HCEC 1CT (cell line): ENCODE measurements at places on chromosomes 16 and 17.
A peak's percentile ranks its signal among the peaks of the same experiment; 100 is the strongest.

- no peak for DNase-seq
These were observed 5.7 kb downstream of the NUDT16L1 start for GRCh38 chr16:4699046-4699556.

DNA sequence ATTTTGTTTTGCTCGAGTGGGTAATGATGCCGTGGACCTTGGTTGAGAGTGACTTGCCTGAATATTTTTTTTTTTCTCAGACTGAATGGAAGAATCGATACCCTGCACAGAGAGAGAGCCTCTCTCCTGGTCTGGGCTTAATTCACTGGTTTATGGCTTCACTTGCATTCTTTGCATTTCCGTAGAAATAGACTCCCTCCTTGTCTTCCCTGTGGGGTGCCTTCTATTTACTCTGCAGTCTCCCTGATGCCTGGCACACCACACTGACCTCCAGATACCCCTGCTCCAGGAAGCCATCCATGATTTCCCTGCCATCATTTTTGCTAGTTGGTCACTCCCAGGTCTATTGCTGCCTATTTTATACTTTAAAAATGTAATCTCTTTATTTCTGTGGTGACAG, 238.0 kb downstream of the SNX29 start:
- no peak for DNase-seq

DNA sequence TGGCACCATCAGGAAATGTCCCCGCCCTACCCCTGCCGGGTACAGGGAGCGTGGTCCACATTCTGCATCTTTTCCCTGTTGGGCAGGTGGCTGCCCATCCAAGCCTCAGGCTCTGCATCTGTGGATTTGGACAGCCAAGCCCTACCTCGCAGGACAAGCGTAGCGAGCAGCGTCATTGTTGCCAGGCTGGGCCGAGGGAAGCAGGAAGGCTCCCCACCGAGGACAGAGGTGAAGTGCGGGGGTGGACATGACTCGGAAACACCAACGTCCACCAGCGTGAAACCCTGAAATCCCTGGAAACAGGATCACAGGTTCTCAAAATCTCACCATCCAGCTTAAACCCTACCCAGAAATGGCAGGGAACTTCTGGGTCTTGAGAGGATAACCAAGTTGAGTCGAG, 73.6 kb downstream of the SOCS1 start:
- no peak for DNase-seq

GRCh38 chr16:11447272-11447671, 102.0 kb downstream of the RMI2 start:
- no peak for DNase-seq

- no peak for DNase-seq
These were observed 6.6 kb downstream of the ANKFN1 start for GRCh38 chr17:56159826-56160380.

DNA sequence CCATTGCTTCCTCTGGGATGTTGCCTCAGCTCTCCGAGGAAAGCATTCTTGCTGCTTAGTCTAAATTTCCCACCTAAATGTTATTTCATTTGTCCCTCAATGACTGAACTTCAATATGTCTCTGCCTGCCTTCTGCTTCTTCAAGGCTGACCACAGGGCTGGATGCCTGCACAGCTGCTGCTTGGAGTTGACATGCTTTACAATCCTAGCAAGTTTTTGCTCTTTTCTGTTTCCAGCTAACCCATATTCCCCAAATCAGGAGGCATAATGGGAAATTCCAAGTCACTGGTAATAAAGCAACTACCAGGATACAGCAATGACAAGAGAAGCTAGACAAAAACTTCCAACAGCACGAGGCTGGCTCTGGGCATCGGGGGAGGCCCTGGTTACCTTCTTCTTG, 48.9 kb downstream of the GTF3C1 start:
- no peak for DNase-seq

- DNase-seq = no peak
These were observed 37.7 kb downstream of the BAHCC1 start for GRCh38 chr17:81432941-81433340.

GRCh38 chr17:17021194-17021863, 20.9 kb upstream of the MPRIP start:
- no peak for DNase-seq

DNA sequence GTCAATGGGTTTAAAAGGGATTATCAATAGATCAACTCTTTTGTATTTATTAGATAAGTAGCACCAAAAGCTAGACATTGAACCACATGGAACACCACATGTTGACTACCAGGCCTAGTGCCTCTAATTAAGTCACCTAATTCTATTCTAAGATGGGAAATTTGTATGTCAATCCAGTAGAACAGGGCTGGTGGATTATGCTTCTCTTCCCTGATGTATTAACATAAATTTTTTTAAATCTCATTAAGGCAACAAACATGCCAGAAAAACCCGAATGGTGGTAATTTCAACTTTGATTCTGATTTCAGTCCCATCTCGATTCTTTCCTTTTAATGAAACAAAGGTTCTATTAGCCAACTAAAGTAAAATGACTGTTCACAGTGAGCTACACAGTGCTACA, 92.6 kb downstream of the KANSL1 start:
- DNase-seq = no peak

DNA sequence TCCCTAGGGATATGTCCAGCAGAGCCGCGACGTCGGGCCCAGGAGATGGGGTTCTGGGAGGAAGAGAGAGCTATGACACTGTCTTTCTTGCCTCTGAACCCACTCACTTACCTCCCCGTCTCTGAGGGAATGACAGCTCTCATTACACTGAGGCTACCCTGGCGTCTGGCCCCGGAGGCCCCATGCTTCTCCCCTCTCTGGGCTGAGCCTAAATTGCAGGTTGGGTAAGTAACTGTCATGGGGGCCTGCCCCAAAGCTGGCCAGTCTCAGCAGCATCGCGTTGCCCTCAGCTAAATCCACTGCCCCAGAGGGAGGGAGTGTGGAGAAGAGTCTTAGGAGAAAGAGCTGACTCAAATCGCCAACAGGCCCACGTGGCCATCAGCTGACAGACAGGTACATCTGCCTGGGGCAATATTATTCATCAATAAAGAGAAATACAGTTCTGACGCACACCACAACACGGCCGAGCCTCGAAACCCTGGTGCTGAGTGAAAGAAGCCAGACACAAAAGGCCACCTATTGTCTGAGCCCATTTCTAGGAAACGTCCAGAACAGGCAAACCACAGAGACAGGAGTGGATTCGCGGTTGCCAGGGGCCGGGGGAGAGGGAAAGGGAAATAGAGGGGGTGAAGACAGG, 156.4 kb downstream of the C16orf95 start:
- DNase-seq = no peak

GRCh38 chr17:27241346-27241946, 52.5 kb upstream of the WSB1 start:
- no peak for DNase-seq

DNA sequence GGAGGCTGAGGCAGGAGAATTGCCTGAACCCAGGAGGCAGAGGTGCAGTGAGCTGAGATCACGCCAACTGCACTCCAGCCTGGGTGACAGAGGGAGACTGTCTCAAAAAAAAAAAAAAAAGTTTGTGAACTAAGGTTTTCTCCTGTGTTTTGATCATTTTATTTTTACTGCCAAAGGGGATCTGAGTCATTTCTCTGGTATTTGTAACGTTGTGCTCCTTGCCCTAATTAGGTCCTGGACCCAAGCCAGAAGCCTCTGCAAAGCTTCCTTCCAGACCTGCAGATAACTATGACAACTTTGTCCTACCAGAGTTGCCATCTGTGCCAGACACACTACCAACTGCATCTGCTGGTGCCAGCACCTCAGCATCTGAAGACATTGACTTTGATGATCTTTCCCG, 32.1 kb downstream of the IST1 start:
- DNase-seq = peak; percentile 91

GRCh38 chr17:67469208-67469980, 92.3 kb downstream of the PITPNC1 start:
- DNase-seq = no peak

- no peak for DNase-seq
These were observed 190.2 kb upstream of the MPHOSPH6 start for GRCh38 chr16:82360024-82360783.

DNA sequence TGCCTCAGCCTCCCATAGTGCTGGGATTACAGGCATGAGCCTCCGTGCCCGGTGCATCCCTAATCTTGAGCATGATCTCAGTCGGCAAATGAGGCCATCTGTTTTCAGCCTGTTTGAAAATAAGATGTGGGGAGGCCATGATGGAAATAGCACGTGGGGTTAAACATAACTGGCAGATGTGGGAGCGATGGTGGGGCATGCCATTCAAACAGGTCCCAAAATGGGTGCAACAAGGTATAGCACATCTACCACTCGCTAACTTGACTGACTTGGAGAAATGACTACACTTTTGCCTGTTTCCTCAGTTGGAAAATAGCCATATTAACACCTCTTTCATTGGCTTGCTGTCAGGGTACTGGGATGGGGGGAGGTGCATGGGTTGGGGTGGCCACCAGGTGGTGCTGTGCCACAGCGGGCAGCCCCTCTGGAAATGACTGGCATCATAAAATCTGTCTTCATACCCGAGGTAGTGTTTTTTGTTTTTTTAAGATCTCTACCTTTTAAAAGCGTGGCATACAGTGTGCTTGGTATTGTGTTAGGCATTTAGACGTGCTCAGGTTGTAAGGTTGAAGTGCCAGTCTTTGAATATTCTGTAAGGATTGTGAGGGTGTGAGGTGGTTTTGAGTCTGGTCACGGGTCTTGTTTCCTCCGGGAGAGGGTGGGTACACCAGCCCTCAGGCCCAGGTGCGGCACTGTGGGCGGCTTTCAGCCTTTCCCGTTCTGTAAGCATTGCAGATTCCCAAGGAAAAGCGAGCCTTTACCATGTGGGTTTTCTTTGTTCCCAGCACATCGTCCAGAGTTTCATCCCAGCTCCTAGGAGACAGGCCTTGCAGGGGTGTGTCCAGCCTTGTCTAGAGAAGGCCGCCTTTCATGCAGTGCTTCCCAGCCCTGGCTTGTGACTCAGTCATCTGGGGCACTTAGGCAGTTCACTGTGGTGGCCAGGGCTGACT, 2.9 kb upstream of the TTYH2 start:
- peak; percentile 53 for DNase-seq

DNA sequence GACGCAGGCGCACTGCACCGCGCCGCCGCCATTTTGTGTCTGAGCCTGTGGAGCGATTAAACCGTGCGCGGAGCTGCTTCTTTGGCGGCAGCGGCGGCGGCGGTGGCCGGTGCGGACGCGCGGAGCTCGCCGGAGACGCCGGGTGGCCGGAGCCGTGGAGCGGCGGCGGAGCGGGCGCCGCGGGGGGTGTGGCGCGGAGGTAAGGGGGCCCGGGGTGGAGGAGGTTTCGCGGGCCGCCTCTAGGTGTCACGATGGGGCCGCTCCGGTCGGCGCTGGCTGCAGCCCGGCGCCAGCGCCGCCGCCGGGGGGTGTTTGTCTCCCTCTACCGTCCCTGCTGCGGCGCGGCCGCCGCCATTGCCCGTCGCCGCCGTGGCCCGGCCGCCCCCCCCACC, at the start of gene CTCF:
TSS of gene CTCF (plus strand) at position 1 of the 392 bp plus-strand sequence. CDS start 48,307 bp downstream, outside the sequence.
- DNase-seq = peak; percentile 88

- DNase-seq = no peak
These were observed 114.7 kb downstream of the IRX3 start for GRCh38 chr16:54171626-54172537.

DNA sequence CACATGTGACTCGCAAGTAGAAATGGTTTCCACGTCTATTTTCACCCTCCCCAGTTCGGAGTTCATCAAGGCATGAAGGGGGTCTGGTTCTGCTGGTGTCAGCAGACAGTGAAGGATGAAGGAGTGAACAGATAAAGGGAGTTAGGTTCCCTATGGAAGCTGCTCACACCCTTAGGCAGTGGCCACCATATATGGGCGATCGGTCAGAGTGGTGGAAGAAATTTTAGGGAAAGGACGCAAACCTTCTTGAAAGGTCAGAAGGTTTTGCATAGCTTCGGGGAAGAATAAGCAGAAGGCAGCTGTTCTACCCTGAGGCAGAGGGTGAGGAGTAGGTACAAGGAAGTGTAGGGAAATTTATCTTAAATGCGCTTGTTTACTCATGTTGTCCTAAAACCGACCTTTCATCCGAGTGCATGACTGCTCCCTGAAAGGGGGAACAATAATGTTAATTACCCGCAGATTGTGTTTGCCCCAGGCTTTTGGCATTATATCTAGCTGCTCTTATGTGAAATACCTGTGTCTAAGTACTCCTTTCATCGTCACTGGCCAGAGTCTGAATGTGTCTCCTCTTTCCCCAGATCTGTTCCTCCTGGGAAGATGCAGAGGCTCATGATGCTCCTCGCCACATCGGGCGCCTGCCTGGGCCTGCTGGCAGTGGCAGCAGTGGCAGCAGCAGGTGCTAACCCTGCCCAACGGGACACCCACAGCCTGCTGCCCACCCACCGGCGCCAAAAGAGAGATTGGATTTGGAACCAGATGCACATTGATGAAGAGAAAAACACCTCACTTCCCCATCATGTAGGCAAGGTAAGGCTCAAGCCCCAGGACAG, 12.5 kb downstream of the CDH5 start:
- no peak for DNase-seq

DNA sequence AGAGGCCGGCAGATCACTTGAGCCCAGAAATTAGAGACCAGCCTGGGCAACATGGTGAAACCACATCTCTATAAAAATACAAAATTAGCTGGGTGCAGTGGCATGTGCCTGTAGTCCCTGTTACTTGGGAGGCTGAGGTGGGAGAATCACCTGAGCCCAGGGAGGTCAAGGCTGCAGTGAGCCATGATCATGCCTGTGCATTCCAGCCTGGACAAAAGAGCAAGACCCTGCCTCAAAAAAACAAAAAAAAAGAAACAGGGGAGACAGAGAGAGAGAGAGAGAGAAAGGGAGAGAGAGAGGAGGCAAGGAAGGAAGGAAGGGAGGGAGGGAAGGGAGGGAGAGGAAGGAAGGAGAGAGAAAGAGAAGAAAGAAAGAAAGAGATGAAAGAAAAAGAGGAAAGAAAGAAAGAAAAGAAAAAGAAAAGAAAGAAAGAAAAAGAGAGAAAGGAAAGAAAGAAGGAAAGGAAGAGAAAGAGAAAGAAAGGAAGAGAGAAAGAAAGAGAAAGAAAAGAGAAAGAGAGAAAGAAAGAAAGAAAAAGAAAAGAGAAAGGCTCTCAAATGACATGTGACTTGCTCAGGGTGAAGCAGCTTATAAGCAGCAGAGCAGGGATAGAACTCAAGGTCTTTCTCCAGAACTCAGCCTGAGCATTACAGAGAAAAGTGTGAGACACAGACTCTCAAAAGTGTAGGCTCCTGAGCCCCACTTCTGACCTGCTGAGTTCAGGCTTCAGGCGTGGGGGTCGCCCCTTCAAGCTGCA, 15.5 kb downstream of the CX3CL1 start:
- DNase-seq = no peak

DNA sequence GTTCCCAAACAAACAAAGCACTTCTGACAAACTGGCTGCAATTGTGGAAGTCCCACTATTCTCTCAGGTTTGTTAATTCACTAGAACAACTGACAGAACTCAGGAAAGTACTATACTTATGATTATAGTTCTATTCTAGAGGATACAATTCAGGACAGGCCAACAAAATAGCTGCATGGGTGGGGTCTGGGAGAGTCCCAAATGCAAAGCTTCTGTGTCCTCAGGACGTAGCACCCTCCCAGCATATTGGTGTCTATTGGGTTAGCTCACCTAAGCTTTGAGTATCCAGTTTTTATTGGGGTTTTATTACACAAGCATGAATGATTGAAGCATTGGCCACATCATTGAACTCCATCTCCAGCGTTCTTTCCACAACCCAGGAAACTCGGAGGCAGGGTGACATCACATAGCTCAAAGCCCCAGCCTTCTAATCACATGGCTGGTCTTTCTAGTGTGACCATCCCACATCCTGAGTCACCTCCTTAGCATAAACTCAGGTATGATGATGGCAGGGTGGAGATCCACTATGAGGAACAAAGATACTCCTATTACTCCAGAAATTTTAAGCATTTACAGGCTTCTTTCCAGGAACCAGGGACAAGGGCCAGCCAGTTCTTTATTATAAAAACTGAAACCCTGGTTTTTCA, 43.9 kb upstream of the CCNF start:
- DNase-seq = no peak

GRCh38 chr17:8844229-8845218, 22.9 kb downstream of the PIK3R6 start:
- DNase-seq = no peak
